ENCODE measurements at places on chromosomes 11 and 22. TPM values are rescaled to one million over a fixed set of nuclear protein-coding genes. Genes with fewer than 3 reads are reported as not detected.

Gene SORL1
- 2.3 TPM for polyA plus RNA-seq

Gene P2RY6
- 0.75 TPM for polyA plus RNA-seq

Gene PNPLA3
- 0.32 TPM for polyA plus RNA-seq

Gene NELL1
- polyA plus RNA-seq = not detected

Gene PLEKHA7
- 3.3 TPM for polyA plus RNA-seq

Gene ANKRD42
- 23.6 TPM for polyA plus RNA-seq

Gene PRCP
- polyA plus RNA-seq = 29.9 TPM

Gene P2RX3
- 0.13 TPM for polyA plus RNA-seq

Data from adrenal gland (tissue), 19 donors.